CD4-positive, CD25-positive, alpha-beta regulatory T cell (primary cell): ENCODE measurements at places on chromosomes 2 and 18. TPM values are rescaled to one million over a fixed set of nuclear protein-coding genes. Genes with fewer than 3 reads are reported as not detected.

- H3K4me1 ChIP-seq = no peaks in the 10 kb centered on the region
- no peak overlapping the region for H3K27ac ChIP-seq
Observed at GRCh38 chr18:3230401-3231334, 10.9 kb upstream of the MYOM1 start.

- H3K4me3 ChIP-seq = no peak overlapping the region
- no peak overlapping the region for H3K27ac ChIP-seq
- H3K36me3 ChIP-seq = no peaks in the 10 kb centered on the region
- H3K27me3 ChIP-seq = peaks cover 3% of the 10 kb centered on the region
Observed at GRCh38 chr2:160921386-160921964, 238.8 kb upstream of the TANK start.

DNA sequence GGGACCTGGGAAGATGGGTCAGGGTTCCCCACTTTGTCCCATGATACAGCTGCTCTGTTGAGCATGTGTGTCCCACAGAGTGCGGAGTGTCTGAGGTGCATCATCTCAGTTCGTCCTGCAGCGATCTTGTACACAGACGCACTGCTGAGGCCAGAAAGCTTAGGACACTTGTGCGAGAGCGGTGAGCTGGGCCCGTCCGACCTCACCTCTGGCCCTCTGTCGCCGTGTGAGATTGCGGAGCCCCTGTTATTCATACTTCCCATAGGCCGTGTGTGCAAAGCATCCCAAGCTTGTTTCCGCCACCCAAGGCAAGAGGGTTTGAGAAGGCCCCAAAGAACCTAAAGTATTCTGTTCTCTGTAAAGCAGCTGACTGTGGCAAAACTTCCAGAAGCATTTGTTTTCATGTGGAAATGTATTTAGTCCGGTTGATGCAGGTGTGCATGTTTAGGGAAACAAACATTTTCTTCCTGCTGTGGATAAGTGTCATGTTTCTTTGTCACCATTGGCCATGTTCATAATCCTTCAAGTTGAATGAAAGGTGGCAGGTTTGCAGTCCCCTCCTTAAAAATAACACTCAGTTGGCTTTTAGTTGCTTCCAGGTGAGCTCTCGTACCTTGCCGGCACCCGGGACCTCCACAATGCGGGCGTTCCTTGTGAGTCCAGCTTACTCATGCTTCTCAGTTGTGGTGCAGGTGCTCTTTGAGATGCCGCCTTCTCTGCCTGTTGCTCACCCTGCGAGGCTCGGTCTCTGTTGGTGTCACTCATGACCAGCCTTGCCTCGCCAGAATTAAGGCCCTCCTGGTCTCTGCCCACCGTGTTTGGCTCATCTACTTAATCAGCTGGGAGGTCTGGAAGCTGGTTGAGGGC lies 5.3 kb downstream of the AGAP1 start:
- DNase-seq = no peak
- H3K4me3 ChIP-seq = no peak overlapping the region
- no peak overlapping the region for H3K27ac ChIP-seq
- no peaks in the 10 kb centered on the region for H3K36me3 ChIP-seq

DNA sequence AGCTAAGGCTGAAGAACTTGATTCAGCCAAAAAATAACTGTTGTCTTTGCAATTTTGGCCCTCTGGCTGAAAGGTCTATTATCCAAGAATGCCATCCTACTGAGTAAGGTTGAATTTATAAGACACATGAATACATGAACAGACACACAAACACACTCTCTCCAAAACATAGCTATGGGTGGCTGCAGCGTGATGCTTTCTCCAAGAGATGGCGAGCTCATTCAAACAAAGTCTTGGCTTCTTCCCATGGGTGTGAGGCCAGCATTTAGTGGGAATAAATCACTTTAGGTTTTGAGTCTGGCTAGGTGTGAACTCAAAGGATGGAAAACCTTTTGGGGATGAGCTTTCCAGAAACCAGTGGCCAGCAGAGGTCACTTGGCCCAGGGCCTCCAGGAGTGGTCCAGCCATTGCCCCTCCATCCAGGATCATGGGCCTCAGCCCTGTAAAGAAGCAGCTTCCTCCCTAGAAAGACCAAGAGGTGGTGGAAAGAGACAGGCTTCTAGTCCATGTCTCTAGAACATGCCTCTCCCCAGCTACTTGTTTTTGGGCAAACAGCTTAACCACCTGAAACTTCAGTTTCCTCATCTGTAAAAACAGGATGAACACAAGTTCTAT lies 11.0 kb upstream of the OSR1 start:
- no peak for DNase-seq
- H3K4me3 ChIP-seq = no peak overlapping the region
- H3K27me3 ChIP-seq = no peaks in the 10 kb centered on the region

GRCh38 chr2:181352158-181352557 lies 105.0 kb upstream of the ITGA4 start:
- no peaks in the 10 kb centered on the region for H3K36me3 ChIP-seq
- no peak overlapping the region for H3K4me3 ChIP-seq
- no peaks in the 10 kb centered on the region for H3K4me1 ChIP-seq

GRCh38 chr2:40281021-40281940 lies 170.6 kb downstream of the SLC8A1 start:
- H3K4me3 ChIP-seq = no peak overlapping the region
- no peaks in the 10 kb centered on the region for H3K4me1 ChIP-seq
- H3K27me3 ChIP-seq = no peaks in the 10 kb centered on the region
- DNase-seq = no peak
- H3K36me3 ChIP-seq = no peaks in the 10 kb centered on the region

GRCh38 chr18:13353084-13353823 lies 134.7 kb downstream of the LDLRAD4 start:
- H3K27me3 ChIP-seq = no peaks in the 10 kb centered on the region
- no peaks in the 10 kb centered on the region for H3K36me3 ChIP-seq
- peaks cover 14% of the 10 kb centered on the region for H3K4me1 ChIP-seq
- H3K27ac ChIP-seq = peak overlapping the region; percentile 39

DNA sequence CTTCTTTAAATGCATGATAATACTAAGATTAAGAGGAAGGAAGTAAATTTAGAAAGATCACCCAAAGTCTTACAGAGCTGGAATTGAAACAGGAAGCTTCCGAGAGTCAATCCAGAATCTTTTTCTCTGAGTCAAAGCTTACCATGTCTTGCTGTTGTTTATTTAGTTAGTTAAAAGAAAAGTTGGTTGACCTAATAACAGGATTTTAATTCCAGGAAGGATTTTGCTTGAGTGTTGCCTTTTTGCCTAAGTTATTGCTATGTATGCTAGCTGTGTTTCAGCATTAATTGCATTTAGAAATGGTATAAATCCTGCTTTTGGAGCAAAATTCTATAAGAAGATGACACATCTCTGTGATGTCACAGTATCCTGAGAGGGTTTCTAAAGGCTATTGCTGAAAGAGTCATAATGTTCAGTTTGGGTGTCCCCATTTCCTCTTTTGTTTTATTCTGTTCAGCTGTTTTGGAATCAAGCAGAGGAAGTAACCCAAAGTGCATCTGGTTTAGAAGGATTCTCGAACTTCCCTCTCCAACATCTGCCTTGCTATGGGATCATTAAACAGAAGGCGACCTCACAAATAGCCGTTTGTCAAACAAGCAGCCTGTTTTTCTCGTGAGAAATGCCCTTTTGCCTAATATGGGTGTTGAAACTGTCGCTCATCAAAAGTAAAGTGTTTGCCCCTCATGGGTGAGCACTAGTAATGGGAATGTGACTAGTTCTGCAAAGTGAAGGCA lies 271.5 kb upstream of the MMADHC start:
- H3K36me3 ChIP-seq = no peaks in the 10 kb centered on the region
- no peak overlapping the region for H3K27ac ChIP-seq
- DNase-seq = no peak

GRCh38 chr2:149099298-149099697 lies 60.8 kb downstream of the LYPD6B start:
- no peaks in the 10 kb centered on the region for H3K27me3 ChIP-seq
- DNase-seq = no peak
- H3K4me3 ChIP-seq = no peak overlapping the region
- H3K4me1 ChIP-seq = no peaks in the 10 kb centered on the region
- no peak overlapping the region for H3K27ac ChIP-seq

The ITGA6 gene
- total RNA-seq = 68.5 TPM

The MALT1 gene
- 99.0 TPM for total RNA-seq

The KCNG2 gene
- not detected for total RNA-seq

The DLGAP1 gene
- 5.4 TPM for total RNA-seq
